NCI-H2227 treated with DMSO at 0.1 percent for 48 hours (cell line): ENCODE measurements at places on chromosomes 11 and 22.

DNA sequence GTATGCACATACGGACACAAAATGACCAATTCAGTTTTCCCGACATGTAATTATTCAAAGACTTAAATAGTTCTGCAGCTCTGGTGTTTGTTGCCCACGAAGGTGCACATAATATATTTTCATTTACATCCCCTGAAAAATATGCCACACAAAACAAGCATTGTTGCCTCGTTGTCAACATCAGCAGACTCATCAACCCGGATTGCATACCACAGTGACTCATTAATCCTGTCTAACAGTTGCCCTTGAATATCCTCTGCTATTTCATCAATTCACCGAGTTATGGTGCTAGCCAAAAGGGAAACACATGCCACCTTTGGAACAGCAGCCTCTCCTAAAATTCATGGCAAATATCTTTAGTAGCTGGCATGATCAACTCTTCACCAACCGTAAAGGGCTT is 582.2 kb downstream of the LRRC4C start:
- DNase-seq: no peak

DNA sequence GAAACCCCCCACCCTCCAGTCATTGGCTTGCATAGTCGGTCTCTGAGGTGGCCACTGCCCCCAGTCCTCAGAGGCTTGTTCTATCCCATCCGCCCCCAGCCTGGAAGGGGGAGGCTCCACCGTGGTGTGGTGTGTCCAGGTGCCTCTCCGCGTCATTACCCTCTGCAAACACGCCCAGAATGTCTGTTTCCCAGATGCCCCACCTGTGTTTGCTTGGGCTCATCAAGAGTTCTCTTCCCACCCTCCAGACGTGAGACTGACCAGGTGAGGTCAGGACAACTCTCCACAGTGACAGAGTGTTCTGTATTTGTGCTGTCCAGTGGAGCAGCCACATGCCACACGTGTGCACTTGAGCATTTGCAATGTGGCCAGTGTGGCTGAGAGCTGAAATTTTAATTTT is 24.9 kb downstream of the LRRC10B start:
- DNase-seq: no peak

DNA sequence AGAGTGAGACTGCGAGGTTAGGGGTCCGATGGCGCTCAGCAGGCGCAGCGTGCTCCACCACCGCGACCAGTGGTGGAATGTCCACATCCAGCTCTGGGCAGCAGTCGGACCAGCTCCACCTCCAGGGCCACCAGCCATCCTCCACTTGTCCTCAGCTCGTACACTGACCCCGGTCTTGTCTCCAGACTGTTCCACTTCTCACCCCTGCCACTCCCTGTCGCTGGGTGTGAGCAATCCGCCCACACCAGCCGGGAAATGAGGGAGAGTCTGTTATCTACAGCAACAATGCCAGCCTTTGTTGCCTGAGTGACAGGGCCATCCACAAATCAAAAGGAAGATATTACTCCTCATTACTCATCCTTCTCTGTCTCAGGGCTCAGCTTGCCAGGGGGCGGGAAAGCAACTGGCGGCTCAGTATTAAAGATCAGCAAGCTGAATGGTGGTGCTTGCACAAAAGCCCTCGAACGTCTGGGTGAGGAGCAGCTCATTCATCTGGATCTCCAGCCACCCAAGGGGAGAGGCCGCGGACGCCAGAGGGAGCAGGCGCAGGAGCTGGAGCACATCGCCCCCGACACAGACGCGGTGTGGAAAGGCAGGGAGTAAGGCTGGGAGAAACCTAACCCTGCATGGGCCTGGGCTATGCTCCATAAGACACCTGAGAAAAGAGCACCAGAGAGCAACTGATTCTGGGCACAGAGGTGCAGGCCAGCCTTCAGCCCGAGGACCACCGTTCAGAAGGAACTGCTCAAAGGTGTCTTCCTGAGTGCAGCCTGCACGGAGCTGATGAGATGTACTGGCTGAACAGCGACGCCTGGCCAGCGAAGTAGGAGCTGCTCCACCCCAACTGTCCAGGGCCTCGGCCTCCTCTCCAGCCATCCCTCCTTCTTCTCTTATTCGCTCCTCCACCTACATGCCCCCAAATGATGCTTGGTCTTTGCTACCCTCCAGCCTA is 21.9 kb downstream of the IGSF9B start:
- no peak for DNase-seq

GRCh38 chr22:30047364-30047738 is 32.9 kb upstream of the HORMAD2 start:
- DNase-seq: no peak

GRCh38 chr22:29146771-29147170 is 58.9 kb upstream of the EMID1 start:
- DNase-seq: no peak

GRCh38 chr22:49774499-49775151 is 53.0 kb downstream of the BRD1 start:
- DNase-seq: no peak

- no peak for DNase-seq
Observed at GRCh38 chr11:90845799-90846198, 623.0 kb upstream of the CHORDC1 start.

GRCh38 chr11:109795234-109795633 is 298.0 kb upstream of the ZC3H12C start:
- no peak for DNase-seq

GRCh38 chr11:36069576-36070212 is 125.8 kb downstream of the LDLRAD3 start:
- peak; percentile 69 for DNase-seq

GRCh38 chr22:33650244-33650643 is 270.0 kb downstream of the LARGE1 start:
- no peak for DNase-seq

DNA sequence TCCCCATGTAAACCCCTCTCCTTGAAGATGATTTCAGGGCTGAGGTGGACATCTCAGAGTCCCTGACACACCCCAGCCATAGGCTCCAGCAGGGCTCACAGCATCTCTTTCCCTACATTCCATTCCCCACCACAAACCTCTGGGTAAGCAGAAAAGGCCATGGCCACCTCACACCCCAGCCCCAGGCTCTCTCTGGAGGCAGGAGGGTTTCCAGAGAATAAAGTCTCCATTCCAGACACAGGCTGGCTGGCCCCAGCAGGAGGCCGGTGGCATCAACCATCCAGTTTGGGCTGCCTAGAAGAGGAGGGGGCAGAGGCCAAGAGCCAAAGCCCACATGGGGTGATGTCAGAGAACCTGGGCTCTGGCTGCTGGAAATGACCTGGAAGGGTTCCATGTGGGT is 61.4 kb downstream of the TP53I11 start:
- no peak for DNase-seq

DNA sequence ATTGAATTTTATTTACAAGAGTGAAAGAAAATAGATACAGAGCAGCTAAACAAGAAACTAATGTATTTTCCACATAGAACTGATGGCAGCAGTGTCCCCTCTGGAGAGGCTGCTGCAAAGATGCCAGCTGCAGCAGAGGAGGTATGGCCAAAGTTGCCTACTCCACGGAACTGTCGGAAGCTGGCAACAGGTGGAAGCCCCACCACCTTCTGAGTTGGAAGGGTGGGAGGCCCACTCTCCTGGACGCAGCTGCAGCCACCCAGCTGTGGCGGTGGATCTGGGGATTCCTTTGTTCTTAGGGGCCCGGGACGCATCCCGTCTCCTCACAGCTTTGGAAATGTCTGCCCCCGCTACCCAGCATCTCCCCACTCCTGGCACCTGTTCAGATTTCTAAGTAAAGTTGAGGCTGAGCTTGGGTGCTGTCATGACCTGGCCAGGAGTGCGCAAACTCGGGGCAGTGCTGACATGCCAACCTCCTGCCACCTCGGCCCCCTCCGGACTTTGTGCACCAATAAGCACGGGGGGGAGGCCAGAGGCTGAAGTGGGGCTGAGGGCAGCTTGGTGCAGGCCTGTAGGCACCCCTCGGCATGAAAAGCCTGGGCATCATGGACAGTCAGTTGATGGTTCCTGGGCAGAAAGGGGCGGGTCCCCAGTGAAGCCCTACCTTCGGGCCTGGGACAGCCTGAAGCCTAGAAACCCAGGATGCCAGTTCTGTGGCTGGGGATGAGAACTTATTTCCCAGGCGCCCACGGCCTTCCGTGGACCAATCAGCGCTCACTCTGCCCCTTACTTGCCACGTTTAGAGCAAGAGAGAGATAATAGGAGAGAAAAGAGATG is 1071.4 kb downstream of the JRKL start:
- DNase-seq: no peak

DNA sequence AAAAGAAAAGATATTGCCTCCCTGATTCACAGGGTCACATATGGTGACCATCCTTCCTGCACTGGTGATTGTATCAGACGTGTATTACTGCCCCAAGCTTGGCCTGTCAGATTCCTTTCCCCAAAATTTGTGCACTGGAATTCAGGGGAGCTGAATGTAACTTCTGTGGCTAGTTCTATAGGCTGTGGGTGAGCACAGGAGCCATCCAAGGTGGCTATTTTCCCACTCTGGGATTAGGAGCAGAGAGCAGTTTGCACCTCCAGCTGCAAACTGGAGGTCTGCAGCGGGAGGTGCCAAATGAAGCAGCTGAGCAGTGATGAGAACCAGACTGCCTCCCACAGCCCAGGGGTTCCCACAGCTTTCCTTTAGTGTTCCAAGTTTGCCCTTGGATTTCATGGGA is 124.2 kb upstream of the PITPNB start:
- DNase-seq: no peak

- DNase-seq: no peak
Observed at GRCh38 chr11:5597953-5598352, 1.5 kb downstream of the TRIM6 start.

DNA sequence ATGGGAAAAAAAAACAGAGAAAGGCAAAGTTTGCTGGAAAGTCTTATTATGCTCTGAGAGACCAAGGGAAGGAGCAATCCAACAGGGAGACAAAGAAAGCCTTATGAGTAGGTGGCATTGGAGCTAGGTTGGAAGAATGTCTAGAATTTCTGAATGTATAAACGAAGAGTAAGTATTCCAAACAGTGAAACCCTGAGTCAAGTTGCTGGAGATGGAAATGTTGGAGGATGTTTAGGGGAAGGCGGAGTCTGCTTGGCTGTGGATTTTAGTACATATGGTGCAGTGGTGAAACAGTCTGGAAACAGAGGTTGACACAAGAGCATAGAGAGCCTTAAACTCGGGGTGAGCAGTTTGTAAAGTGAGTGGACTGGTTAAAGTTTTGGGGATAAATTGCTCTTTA is 314.8 kb upstream of the CADM1 start:
- no peak for DNase-seq

GRCh38 chr11:132631989-132632388 is 900.3 kb downstream of the OPCML start:
- DNase-seq: no peak

- peak; percentile 2 for DNase-seq
Observed at GRCh38 chr11:67732045-67732787, 57.8 kb upstream of the ALDH3B2 start.

DNA sequence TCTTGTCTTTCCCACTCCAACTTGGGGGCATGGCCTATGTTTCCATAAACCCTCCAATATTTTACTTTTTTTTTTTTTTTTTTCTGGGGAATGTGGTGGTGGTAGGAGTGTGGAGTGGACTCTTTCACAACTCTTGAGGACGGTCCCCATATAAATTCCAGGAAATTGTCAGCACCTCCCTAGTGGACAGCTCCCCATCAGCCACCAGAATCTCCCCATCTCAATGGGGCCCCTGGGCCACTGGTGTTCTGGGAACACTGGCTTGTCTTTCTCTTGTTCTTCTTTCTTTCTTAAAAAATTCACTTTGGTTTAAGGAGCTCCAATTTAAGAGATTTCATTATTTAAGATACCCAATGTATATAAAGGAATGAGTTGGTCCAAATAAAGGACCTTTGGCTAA is 74.1 kb downstream of the ADM start:
- DNase-seq: no peak

GRCh38 chr11:32107647-32108046 is 16.8 kb downstream of the RCN1 start:
- no peak for DNase-seq

DNA sequence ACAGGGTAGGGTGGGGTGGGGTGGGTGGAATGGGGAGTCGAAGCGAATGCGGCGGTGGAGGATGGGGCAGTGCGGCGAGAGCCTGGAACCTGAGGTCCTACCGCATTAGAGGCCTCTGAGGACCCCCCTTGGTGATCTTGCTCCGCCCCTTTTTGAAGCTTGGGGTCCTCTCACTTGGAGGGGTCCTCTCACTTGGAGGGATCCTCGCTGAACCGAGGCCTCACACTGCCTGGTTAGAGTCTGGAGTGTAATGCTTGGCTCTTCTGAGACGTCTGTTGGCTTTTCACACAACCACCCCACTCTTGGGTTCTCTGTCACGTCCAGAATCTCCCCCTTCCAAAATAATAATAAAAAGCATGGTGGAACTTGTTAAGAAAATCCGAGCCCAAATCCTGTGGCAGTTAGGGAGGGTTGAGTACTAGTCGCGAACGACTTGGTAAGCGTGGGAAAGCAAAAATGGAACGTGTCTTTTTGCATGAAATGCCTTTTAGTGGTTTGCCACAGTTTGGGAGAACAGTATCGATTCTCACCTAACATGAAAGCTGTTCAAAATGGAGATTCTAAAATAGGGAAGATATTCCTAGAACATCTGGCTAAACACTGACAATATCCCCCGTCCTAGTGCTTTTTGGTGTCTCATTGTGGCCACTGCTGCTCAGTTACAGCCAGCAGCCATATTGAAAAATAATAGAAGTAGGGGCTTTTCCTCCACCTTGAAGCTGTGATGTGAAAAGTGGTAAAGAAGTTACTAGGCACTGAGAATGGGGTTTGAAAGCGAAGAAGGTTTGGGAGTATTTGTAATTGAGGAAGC is 822 bp downstream of the RBX1 start:
- DNase-seq: no peak

GRCh38 chr11:19220903-19221724 is 19.3 kb upstream of the CSRP3 start:
- DNase-seq: no peak

DNA sequence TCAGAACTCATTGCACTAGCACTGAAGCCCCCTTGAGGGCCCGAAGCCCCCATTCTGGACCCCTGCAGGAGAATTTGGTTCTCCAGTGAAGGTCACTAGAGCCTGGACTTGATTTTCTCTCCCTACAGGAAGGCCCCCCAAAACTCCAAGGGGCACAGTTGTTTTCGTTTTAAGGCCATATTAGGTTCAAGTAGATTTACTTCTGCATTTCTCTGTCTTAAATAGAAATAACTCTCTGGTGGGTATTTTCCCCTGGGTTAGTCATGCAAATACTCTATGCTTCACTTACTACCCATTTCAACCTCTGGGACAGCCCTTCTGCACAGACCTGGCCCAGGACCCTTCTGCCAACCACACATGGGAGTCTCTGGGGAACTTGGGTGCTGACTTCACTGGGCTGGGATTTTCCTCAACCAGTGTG is 41.6 kb downstream of the WEE1 start:
- DNase-seq: no peak

DNA sequence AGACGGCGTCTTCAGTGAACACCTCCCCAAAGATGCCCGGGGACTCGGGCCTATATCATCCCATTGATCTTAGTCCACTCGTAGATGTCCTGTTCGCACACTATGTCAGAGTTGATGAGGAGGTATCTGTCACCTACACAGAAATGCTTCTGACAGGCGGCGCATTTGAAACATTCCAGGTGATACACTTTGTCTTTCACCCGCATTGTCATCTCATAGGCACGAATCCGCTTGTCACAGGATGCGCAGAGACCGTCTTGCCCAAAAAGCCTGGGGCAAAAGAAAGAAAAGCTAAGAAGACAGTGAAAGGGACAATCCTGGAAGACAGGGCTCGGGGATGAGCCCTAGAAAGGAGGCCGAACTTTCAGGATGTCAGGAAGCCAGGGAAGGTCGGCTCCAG is 32.6 kb downstream of the LMO2 start:
- no peak for DNase-seq
